Activated CD4-positive, alpha-beta T cell treated with anti-CD3 and anti-CD28 coated beads for 1 hour (primary cell): ENCODE measurements at places on chromosomes 5 and 9.

DNA sequence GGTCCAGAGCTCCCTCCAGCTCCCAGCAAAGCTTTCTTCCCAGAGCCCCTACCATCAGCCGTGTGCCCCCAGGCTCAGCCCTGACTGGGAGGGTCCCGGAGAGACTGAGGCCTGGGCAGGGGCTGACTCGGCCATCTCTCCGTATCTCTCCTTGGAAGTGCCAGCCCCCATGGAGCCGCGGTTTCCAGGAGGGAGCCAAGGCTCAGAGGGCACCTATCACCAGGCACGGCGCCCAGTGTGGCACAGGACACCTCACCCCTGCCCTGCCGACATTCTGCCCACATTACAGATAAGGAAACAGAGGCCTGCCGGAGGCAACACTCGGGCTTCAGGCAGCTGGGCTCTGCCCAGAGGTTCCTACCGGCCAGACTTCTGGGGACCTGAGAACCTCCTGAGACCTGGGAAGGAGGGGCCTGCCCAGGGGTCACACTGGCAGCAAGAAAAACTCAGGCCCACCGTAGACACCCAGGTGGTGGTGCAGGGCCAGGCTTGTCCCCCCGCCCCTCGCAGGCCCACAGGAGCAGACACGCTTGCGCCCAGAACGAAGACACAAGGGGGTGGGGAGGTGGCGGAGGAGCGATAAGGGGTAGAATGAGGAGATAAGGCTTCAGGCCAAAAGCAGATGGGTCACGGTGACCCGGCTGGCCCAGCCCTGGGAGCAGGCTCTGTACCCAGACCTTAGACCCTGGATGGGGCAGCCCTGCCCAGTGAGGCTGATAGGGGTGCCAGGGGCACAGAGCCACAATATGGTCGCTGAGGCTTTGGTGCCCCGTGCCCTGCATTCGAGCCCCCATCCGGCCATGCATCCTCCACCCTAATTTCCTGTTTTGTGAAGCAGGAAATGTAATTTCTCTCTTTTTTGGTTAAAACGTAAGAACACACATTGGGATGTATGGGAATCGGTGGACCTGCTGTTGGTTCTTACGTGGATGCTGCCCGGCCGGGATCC, 11.8 kb downstream of the NR5A1 start:
- DNase-seq = no peak

DNA sequence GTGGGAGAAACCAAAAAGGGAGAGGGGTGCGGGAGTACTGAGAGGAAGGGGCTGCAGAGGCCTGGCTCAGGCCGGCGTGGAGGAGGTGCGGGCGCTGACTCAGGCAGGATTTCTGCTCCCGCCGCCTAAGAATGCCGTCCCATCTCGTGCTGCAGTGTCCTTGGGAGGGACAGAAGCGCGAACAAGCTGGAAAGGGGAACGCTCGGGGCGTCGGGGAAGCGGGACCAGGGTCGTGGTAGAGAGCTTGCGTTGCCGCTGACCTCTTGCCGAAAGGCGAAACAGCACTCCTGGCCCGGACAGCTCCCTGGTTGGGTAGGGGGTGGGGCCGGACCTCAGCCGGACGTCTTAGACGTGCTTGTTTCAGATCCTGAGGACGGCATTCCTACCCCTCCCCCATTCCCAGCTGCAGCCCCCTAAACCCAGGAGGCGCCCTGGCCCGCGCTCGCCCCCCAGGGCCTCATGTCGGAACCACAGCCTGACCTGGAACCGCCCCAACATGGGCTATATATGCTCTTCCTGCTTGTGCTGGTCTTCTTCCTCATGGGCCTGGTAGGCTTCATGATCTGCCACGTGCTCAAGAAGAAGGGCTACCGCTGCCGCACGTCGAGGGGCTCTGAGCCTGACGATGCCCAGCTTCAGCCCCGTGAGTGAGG, 1.1 kb downstream of the RELL2 start:
- DNase-seq = peak; percentile 31

- no peak for DNase-seq
Observed at GRCh38 chr5:179170606-179171005, 110.4 kb downstream of the ZNF354C start.

DNA sequence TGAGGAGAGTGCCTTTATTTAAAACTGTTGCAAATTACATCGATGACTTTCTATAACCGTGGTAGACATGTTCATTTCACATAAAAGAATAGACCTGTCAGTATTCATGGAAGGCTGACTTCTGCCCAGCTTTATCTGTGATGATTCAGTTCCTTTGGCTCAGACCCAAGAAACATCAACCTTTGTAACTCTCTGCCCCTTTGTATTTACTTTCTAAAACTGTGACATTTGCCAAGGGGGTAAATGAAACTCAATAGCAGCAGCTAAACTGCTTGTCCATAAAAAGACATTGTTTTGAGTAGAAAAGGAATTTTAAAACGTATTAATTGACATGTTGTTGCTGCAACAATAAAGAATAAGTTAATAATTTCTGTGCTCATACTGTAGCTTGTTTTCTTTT, 137.8 kb upstream of the ANKH start:
- no peak for DNase-seq

GRCh38 chr5:4361753-4362152, 766.1 kb downstream of the IRX1 start:
- no peak for DNase-seq

DNA sequence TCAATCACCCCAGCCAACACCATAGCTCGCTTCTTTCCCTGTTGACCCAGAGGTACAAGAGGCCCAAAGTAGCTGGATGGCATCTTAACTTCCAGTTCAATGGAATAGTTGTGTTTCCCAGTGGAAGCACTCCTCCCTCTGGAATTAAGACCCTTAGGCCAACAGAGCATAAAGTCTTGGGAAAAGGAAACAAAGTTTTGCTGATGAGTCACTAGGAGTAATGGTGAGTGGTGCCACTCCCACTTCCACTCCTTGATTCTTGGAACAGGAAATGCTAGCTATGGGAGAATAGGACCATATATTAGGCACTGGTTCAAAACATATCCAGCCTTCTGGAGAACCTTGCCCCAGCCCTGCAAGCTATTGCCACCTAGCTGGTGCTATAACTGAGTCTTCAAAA, 44.7 kb upstream of the LMX1B start:
- no peak for DNase-seq

DNA sequence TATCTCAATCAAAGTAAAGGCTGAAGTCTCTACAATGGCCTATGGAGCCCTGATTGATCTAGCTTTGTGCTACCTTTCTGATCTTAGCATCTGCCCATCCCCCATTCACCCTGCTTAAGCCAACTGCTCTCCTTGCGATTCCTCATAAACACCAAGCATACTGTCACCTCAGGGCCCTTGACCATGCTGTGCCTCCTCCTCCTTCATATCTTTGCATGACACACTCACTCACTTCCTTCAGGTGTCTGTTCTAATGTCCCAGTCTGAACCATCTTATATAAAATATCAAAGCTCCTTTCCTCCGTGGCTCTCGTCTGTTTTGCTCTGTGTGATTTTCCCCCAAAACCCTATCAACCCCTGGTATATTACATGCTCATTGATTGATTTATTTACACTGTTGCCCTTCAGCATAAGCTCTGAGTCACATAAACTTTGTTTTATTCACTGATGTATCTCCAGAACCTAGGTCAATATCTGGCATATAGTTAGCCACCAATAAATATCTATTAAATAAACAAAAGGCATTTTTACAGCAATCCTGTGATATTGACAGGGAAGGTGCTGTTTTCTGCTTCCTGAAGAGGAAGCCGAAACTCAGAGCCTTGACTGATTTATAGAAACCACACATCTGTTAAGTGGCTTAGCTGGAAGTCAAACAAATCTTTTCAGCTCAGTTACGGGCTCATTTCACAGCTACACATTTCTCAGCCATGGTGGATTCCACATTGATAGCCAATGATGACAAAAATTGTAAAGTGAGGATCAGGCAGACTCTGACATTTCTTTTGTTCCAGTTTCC, 103.6 kb downstream of the BOD1 start:
- no peak for DNase-seq

- DNase-seq = no peak
Observed at GRCh38 chr9:100561256-100561655, 16.6 kb upstream of the CAVIN4 start.

- no peak for DNase-seq
Observed at GRCh38 chr9:134321946-134322741, 4.1 kb upstream of the RXRA start.

GRCh38 chr5:139228201-139228803, 30.1 kb upstream of the SIL1 start:
- no peak for DNase-seq

DNA sequence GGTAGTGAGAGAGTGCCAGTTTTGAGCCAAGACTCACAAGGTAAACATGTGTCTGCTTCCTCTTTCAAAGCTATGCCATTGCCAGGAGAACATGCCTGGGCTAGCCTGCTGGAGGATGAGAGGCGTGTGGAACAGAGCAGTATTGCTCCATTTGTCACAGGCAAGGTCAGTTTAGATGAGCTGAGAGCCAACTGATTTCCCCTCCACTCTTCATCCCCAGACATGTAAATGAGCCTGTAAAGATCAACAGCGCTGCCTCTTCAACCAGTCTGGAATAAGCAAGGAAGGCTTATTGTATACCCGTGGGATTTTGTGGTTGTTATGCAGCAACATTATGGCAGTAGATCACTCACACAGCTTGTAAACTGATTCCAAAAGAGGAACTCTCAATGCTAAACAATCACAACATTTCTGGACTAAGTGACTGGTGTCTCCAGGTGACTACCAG, 8.2 kb upstream of the GDNF start:
- no peak for DNase-seq

- DNase-seq = no peak
Observed at GRCh38 chr5:176921714-176922113, 22.6 kb upstream of the HK3 start.

- no peak for DNase-seq
Observed at GRCh38 chr9:122991370-122991830, 42.1 kb upstream of the GPR21 start.

DNA sequence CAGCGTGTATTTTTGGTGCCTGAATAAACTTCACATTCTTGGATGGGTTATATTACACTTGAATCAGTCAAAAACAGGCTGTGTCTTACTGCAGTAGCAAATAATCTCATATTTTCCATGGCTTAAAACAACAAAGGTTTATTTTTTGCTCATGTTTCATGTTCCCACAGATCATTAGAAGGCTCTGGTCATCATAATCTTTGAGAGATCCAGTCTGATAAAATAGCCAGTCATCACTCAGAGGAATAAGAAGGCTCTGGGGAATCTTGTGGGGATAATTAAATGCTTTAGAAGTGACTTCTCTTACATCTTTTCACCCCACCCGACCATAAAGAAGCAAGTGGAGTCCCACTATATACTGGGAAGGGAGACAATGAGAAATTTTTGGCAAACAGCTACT, 417.7 kb downstream of the PSAT1 start:
- no peak for DNase-seq

DNA sequence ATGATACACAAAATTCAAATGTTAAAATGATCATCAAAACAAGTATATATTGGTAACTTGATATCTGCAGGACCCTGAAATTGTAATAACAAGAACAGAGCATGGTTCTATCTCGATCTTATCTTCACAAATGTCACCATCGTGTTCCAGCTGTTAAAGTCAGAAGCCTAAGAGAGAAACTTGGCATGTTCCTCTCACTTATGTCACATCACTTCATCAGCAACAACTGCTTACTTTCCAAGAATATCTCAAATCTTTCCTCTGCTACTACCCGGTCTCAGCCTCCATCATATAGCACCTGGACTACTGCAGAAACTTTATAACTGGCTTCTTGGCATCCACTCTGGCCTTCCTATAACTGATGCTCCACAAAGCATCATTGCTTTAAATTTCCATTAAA, 84.9 kb downstream of the FBN2 start:
- DNase-seq = no peak

- no peak for DNase-seq
Observed at GRCh38 chr5:78058625-78059024, 235.9 kb downstream of the AP3B1 start.

- no peak for DNase-seq
Observed at GRCh38 chr5:108753331-108753730, 5.6 kb downstream of the FER start.

GRCh38 chr9:128705051-128705965, 3.0 kb downstream of the PKN3 start:
- no peak for DNase-seq

DNA sequence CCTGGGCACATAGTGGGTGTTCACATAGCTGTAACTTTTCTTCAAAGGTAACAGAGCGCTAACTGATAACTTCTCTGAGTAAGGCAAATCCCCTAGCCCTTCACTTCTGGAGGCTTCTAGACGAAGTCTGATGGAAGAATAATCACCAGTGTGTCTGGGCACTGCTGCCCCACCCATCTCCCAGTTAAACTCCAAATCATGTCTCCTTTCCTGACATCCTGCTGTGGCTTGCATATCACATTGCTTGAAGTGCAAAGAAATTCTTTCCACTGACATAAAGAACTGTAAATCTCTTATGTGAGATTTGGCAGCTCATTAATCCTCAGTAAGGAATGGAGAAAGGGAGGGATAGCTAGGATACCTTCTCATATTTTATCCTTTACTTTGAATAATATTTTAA, 74.6 kb downstream of the MARCHF11 start:
- no peak for DNase-seq

GRCh38 chr5:78638423-78638822, 10.1 kb downstream of the LHFPL2 start:
- no peak for DNase-seq

GRCh38 chr9:124239249-124240073, 18.3 kb upstream of the NEK6 start:
- no peak for DNase-seq

- no peak for DNase-seq
Observed at GRCh38 chr9:104264431-104264830, 170.3 kb downstream of the SMC2 start.

DNA sequence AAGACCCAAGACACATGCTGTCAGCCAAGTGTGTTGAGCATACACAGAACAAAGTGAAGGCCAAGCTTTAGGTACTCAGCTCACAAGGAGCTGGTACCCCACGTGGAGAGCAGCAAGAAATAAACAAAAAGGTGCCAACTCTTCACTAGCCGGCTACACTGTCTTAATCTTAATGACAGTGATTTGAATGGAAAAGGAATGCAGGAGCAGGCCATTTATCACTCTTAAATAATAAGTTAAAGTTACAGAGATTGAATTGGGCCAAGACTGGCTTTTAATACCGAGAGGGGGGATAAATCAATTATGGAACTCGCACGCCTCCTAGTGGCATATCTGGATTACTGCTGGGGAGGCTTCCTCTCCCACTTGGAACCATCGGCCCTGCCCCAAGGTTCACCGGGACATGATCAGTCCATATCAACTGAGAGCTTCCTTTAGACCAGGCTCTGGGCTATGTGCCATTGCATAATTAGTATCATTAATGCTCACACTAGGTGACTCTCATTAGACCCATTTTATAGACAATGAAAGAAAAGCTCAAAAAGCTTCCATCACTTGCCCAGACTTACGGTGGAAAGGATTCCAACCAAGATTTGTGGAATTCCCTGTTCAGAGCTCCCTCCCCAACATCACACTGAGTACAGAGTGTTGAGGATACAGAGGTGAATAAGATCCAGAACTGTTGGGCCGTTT, 94.0 kb downstream of the ACTL7B start:
- DNase-seq = no peak

GRCh38 chr9:129632460-129632859, 6.5 kb downstream of the NTMT1 start:
- no peak for DNase-seq
